ENCODE measurements at places on chromosomes 6 and 20.

DNA sequence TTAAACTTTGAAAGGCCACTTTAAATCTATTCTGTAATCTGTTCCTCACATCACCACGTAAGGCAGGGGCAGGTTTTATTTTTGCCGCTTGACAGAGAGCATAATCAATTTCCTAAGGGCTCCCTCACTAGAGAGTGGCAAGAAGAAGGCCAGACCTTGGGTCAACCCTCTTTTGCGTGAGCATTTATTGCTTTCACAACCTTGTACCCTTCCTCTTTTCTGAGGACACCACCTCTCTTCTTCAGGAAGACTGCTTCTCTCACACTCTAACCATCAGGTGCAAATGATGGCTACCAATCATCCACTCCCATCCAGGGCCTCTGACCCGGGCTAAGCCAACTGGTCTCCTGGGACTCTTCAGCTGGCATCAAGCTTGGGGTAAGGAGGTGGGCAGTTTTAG, 25.2 kb upstream of the QKI start:
- no peak for DNase-seq

- no peak for DNase-seq
Observed at GRCh38 chr20:11060423-11061185, 386.8 kb upstream of the JAG1 start.

- no peak for DNase-seq
Observed at GRCh38 chr20:49981218-49982071, 1.3 kb upstream of the SNAI1 start.

DNA sequence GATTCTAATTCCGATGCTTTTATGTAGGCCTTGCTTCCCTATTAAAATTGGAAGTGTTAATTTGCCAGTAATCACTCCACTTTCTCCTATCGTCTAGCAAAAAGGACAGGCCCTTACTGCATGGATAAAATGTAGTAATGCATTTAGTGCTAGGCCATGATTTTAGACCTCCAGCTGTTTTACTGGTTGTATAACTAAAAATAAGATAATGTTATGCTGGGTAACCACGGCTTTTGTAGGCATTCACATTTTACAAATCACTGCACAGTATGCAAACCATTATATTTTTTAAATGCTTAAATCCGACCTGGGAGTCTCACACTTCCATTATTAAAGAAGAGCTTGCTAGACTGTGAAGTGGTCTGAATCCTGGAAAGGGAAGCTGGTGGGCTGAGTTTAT, 179.5 kb downstream of the TFAP2A start:
- DNase-seq = no peak

DNA sequence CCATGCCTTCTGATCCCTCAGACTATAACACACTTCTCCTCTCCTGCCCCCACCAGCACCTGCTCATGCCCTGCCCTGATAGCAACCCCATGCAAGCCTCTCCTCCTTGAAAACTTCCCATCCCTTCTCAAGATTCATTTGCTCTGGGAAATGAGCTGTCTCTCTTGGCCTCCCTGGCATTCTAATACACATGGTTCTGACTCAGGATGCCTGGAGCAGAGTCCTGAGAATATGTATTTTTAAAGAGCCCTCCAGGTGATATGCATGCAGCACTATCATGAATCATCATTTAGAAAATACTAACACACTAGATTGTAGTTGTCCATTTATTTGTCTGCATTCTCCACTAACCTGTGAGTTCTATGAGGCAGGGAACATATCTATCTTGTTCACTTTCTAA, 26.6 kb downstream of the HDGFL1 start:
- no peak for DNase-seq

- no peak for DNase-seq
Observed at GRCh38 chr6:13811627-13812358, 2.6 kb downstream of the MCUR1 start.

DNA sequence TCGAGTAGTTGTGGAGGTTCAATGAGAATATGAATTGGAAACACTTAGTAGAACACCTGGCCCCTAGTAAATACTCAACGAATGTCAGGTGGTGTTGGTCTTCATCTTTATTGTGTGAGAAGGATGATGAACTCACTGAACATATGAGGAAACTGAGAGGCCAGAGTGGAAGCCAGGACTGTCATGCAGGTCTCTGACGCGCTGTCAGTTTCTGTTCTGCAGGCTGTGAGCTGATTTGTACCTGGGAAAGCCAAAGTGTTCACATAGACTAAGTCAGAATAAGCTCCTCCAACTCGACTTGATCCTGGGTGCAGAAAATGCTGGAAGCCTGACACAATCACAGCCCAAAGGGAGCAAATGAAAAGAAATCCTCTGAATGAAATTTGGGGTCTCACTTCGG, 222.2 kb downstream of the LY86 start:
- no peak for DNase-seq

All from activated T-helper 1 cell treated with anti-CD3 and anti-CD28 coated beads, Interleukin-2, amount 50 U/mL, for 16 hours (primary cell).